ENCODE measurements at places on chromosomes 4 and X.

DNA sequence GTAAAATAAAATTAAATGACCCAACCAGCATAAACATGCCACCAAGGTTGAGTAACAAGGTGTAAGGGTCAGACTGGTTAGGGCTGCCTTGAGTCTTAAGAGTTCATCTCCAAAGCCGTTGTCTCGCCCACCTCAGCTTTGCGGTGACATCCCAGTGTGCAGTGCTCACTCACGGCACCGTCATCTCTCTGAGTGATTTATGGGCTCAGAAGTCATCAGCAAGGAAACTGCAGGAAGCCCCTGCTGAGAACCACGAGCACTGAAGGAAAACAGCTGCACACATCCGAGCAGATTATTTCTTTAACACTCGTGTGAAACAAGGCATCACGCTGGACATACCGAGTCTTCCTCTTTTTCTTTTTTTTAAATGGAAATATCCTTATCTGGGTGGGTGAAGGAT lies 411.1 kb downstream of the TRIML1 start:
- no peak for DNase-seq

GRCh38 chr4:56445699-56446098 lies 9.6 kb downstream of the PAICS start:
- DNase-seq = no peak

GRCh38 chr4:102500352-102500695 lies 835 bp upstream of the NFKB1 start:
- peak; percentile 29 for DNase-seq

- DNase-seq = no peak
These were observed 895.5 kb upstream of the EPHA5 start for GRCh38 chr4:66565801-66566200.

Data from OCI-LY7 (cell line).